CD8-positive, alpha-beta memory T cell (primary cell): ENCODE measurements at places on chromosomes 4 and X.

- DNase-seq: no peak
These were observed 23.3 kb downstream of the PHOX2B start for GRCh38 chr4:41725254-41725653.

DNA sequence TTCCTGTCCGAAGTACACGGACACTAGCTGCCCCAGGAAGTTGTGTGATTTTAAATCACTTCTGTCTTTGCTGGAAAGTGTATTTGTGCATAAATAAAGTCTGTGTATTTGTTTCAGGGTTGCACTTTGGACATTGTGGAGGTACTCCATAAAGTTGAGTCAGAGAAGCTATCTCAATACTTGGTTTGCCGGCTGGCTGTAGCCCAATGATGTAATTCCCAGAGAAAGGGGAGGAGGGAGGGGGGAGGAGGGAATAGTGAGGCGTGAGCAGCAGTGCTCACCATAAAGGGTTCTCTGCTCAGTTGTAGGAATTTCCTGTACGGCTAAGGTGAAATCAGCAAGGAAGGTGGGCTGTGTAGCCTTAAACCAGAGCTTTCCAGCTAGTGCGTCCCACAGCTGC lies 7.5 kb downstream of the APEX2 start:
- DNase-seq: no peak

- DNase-seq: no peak
These were observed 23.7 kb upstream of the UBA1 start for GRCh38 chrX:47169726-47170515.

DNA sequence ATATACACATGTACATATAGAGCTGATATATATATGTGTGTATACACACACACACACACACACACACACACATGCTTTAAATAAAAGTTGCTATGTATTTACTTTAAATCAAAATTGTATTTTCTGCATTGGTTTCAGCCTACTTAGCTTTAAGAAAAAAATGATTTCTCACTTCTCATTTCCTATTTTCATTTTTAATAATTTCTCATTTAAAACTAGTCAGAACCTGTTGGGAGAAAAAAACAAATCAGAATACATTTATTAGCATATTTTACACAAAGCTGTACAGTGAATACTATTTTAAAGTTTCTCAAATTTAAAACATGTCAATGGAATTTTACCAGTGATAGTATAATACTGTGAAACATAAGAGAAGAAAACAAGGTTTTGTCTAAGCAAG lies 681.8 kb downstream of the CENPC start:
- no peak for DNase-seq
